Activated T-helper 1 cell treated with Interleukin-2 at 50 U/mL for 16 hours (primary cell): ENCODE measurements at places on chromosomes 1 and 21.

- DNase-seq = no peak
These were observed 1132.7 kb downstream of the KCNT2 start for GRCh38 chr1:195475568-195475967.

GRCh38 chr1:225845571-225846259 is 35.8 kb downstream of the EPHX1 start:
- DNase-seq = no peak

- no peak for DNase-seq
These were observed 226.0 kb upstream of the KAZN start for GRCh38 chr1:14372526-14372925.

- DNase-seq = no peak
These were observed 10.4 kb downstream of the FBXO2 start for GRCh38 chr1:11643782-11644181.

DNA sequence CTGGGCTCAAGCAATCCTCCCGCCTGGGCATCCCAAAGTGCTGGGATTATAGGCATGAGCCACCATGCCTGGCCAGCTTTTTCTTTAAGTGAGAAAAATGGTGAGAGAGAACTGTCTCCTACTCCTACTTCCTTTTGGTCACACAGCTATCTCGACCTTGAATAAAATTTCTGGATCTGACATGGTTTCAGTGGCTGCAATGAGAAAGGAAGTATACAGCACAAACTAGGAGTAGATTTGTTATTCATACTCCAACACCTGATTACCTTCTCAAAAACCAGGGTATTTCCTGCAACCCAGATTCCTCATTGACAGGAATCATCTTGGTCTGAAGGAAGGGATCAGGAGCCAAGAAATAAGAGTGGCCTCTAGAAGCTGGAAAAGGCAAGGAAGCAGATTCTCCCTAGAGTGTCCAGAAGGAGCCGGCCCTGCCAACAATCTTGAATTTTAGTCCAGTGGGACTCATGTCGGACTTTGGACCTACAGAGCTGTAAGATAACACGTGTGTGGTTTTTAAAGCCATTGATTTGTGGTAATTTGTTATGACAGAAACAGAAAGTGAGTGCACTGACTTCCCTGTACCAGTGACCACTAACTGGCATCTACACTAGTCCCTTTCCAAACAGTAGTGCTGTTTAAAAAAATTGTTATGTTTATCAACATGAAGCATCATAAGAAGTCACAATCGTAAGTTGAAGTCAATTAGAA is 516.6 kb downstream of the SMYD3 start:
- DNase-seq = no peak

DNA sequence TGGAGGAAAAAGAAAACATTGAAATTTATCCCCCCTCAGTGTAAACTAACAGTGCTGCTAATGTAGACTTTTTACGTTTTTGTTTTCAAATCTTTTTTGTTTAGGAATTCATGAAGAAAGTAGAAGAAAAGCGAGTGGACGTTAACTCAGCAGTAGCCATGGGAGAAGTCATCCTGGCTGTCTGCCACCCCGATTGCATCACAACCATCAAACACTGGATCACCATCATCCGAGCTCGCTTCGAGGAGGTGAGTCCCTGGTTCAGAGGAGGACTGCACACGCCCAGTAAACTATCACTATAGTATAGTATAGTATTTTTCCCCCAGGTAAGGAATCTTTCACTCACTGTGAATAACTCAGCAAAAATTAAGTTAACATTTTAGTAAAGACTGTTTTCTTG is 37.8 kb upstream of the BMP8A start:
- no peak for DNase-seq

DNA sequence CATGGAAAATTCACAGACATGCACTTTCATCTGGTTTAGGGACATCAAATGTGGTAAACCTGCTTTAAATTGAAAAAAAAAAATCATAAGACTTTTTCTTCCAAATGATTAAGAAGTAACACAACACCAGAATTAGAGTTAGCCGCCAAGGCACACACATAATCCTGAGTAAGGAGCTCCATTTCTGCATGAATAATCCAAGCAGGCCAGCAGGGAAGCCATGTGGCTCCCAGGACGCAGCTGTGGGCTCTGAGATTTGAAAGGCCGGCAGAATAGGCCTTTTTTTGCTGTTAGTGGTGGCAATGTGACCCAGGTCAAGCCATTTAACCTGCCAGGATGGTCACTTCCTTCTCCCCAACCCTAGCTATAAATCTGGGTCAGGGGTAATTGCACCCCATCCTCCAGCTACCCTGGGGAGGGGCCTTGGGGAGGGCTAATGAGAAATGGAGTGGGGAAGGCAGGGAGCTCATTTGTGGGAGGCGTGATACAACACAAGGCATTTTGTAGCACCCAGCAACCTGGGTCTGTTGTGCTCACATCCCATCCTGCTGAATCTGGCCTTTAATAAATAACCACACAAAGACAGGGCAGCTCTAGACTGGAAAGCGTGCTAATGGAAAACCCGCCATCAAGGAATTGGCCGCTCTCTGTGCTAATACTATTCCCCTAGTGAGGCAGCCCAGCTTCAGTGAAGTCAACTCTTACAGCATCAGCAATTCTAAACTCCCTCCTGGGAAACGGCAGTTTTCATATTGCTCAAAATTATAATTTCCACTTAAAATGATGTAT is 178.5 kb downstream of the RHOU start:
- no peak for DNase-seq
